CD4-positive, alpha-beta T cell treated with Interferon gamma for 1 hour (primary cell): ENCODE measurements at places on chromosomes 5 and 9.

GRCh38 chr9:108606401-108606800 lies 249.4 kb downstream of the ACTL7B start:
- DNase-seq: no peak

DNA sequence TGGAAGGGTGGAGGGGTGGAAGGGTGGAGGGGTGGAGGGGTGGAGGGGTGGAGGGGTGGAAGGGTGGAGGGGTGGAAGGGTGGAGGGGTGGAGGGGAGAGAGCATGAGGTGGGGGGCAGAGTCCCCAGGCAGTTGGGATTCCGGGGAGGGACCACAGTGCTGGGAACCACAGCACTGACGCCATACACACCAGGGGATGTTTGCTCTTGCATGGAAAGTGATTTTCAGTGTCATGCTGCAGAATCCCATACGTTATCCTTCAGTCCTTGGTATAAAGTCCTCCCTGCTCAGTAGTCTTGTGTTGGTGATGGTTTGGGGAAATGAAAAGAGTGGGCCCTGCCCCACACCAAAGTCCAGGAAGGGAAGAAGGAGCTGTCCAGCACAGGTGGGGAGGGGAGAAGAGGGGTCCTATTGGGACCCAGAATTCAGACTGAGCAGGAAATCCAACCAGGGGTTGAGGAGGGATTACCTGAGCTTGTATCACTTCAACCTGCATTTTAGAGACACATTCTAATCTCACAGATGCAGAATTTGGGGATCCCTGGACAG lies 5.5 kb upstream of the FIBCD1 start:
- DNase-seq: no peak

GRCh38 chr5:61641748-61642565 lies 309.9 kb downstream of the ZSWIM6 start:
- DNase-seq: no peak

DNA sequence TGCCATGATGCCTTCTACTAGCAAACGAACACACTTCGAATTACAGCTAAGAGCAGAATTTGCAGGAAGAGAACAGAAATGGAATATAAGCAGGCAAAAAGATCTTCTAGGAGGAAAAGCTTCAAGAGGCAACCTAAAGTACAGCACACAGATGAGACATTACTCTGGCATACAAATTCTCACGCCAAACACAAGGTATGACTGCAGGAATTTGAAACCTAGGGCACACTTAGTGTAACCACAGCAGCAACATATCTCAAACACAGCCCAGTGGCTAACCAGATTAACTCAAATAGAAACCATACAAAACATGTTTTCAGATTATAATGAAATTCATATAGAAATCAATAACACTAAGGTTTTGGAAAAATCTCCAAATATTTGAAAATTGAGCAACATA lies 481.0 kb upstream of the RGMB start:
- no peak for DNase-seq

DNA sequence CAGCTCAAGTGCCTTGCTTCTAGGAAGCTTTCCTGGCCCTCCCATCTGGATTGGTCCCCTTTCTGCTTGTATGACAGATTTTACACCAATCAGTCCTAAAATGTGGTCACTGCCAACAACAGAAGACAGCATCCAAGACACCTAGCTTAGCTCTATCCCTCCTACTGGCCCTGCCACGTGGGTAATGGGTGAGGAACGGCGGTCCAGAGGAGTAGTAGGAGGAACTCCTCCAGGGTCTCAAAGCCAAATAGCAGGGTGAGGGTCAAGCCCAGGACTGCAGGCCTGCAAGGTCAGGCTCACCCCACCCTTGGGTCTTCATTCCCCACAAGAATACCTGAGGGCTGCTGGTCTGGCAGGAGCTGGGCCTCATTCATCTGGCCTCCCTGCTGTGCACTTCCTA lies 56.7 kb upstream of the SLC25A51 start:
- DNase-seq: no peak

DNA sequence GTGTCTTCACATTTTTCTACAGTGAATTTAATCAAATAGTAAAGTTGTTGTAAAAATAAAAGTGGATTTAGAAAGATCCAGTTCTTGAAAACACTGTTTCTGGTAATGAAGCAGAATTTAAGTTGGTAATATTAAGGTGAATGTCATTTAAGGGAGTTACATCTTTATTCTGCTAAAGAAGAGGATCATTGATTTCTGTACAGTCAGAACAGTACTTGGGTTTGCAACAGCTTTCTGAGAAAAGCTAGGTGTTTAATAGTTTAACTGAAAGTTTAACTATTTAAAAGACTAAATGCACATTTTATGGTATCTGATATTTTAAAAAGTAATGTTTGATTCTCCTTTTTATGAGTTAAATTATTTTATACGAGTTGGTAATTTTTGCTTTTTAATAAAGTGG lies 60.4 kb downstream of the MTAP start:
- no peak for DNase-seq

DNA sequence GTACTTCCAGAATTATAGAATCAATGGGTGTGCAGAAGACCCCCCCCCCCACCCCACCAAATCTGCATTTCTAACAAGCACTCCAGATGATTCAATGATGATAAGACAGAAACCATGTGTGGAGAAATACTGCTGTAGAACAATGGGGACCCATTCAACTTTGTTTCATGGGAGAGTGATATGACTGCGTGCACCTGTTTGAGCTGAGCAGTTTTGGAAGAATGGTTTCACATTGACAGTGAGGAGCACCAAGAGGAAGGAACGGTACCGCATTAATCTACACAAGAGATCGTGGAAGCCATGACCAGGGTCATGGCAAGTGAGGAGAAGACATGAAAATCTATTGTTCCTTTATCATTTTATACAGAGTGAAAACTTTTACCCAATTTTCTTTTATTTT lies 202.7 kb downstream of the CD180 start:
- no peak for DNase-seq
